ENCODE measurements at places on chromosomes 7 and 10.

DNA sequence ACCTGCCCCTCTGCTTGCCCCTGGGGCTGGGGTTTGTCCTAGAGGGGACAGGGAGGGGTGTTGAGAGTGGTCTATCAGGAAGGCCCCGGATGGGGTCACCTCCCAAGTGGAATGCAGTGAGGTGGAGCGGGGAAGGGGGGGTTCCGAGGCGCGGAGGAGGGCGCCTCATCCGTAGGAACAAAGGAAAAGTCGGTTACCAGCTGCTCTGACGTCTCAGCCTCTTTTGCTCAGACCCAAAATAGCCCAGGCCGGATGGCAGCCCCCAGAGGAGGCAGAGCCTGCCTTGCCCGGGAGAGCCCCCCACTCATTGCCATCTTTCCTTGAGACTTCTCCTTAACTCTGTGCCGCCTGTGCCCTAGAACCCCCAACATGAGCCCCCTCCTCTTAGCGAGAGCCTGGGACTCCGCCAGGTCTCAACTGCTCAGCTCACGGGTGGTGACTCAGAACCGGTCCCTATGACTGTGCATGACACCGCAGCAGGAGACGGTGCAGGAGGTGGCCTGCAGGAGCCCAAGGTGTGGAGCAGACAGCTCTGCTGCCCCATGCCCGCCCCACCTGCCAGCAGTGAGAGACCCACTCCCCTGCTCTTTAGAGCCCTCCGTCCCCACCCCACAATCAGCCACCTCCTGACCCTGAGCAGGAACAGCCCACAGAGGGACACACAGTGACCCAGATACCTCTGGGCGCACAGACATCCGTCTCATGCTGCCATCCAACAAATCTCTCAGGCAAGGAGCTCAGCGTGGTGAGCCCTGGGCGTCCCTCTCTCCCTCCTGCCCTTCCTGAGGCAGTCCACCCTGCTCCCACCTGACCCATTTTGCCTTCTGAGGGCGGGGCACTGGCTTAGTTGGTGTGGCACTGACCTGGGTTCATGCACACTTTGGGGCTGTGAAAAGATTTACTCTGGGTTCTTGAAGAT, 13.1 kb downstream of the STX1A start:
- no peak for DNase-seq

DNA sequence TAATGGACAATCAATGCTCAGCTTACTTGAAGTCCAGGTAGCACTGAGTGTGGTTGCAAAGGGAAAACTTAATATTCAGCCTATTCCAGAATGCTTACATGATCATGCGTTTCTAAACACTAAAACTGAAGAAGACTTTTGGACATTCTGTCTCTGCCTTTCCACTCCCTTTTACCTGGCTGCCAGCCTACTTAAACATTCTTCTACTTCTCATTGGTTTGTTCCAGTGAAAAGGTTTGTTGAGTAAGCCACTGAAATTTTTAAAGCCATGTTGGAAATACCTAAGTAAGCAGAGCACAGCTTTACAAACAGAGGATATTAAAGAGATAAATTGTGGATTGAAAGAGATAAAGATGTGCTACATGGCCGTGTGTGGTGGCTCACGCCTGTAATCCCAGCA, 1280.8 kb upstream of the AUTS2 start:
- DNase-seq: no peak

GRCh38 chr7:46932306-46932675, 649.6 kb downstream of the TNS3 start:
- no peak for DNase-seq

DNA sequence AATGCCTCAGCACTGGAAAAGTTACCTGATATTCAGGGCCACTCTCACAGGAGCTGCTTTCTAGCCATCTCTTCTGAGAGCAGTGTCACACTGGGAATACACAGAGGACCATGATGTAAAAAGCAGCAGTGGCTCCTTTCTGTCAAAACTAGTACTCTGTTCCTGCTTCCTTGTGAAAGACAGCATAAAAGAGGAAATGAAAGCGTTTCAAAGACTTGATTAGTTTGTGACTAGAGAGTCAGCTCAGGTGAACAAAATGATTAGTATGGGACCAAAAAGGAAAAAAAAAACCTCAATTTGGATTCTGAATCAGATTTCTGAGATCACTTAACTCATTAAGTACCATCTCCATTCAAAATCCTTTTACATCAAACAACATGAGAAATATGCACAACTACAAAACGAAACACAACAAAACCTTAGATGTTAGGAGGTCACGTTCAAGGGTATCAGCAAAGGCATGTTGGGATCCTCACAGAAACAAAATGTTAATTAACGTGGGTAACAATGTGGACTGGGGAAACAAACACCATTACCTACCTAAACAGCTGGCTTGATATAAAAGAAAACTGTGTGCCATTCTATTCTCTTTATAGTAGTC, 103.7 kb downstream of the MACC1 start:
- DNase-seq: no peak

GRCh38 chr10:97411406-97411805, 10.3 kb upstream of the RRP12 start:
- peak; percentile 43 for DNase-seq

DNA sequence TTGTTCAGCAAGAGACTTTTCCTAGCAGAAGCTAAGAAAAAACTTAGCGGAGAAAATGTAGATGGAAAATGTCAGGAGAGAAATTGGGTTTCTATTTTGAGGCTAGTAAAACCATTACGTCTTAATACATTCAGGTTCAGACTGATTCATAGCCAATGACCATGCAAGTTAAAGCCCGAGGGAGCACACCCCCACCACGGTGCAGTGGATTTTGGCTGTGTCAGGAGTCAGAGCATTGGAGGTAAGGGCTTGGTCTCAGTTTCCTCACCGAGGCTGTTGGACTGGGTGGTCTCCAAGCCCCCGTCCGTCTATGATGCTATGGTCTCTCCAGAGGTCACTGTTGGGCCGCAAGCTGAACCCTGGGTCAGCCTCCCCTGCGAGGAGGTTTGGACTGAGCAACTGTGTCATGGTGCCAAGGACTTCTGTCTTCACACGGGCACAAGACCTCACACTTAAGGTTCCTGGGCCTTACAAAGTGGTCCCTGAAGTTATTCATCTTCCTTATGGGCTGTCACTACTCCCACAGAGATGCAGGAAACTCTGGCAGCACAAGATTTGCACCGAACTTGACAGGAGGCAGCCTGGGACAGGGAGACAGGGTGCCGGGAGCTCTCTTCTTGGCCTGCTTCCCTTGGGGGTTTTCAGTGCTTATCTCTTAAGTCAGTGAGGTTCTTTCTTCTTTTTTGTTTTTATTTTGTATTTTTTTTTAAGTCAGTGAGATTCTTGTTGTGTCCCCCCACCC, 186.8 kb downstream of the PHTF2 start:
- DNase-seq: no peak

- no peak for DNase-seq
These were observed 42.2 kb downstream of the XPNPEP1 start for GRCh38 chr10:109880886-109881768.

- no peak for DNase-seq
These were observed 22.5 kb upstream of the MKLN1 start for GRCh38 chr7:131305152-131305551.

- DNase-seq: peak; percentile 66
These were observed 8.1 kb downstream of the PDE1C start for GRCh38 chr7:32062150-32062549.

DNA sequence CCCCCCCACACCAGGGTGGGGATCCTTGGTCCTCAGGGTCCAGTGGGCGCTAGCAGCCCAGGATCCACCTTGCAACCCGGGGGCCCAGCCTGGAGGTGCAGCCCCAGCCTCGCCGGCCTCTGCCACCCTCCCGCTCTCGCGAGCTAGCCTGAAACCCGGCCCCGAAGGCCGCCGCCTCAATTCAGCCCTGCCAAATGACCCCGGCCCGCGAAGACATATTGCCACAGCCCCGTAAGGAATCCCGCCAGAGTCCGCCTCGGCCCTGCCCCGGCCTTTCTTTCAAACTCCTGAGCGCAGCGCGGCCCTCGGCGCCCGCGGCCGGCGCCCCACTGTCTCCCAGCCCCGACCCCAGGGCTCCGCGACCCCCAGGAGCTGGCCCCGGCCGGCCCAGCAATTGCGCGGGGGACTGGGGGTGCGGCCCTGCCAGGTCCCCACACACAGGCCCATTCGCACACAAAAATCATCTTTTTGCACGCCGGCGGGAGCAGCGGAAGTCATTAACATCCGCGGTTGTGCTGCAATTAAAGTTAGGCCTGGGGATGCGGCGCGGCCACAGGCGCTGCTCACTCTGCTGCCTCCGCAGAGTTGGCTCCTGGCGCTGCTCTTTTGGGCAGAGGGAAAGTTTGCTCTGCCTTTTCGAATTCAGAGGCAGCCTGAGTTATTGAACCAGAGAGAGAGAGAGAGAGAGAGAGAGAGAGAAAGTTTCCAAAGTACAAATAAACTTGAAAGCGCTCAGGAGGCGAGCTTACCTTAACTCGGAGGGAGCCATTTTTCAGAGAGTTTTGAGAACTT, 4.0 kb downstream of the HOXA5 start:
- peak; percentile 75 for DNase-seq

DNA sequence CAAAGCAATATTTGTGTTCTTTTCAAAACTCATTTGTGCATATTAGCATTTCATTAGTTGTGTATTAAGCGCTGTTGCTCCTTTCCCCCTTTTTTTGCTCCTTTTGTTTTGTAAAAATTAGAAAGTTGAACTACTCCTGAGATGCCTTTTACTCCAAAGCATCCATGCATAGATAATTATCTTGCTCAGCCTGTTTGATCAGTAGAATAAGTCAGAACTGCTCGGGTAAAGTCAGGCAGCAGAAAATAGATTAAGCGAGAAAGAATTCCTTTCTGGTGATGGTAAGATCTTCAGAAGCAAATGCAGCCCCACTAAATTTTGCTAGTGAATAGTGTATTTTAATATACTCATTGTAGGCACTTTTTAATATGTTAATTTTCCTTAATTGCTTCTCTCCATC, 227.1 kb downstream of the TEX36 start:
- no peak for DNase-seq

DNA sequence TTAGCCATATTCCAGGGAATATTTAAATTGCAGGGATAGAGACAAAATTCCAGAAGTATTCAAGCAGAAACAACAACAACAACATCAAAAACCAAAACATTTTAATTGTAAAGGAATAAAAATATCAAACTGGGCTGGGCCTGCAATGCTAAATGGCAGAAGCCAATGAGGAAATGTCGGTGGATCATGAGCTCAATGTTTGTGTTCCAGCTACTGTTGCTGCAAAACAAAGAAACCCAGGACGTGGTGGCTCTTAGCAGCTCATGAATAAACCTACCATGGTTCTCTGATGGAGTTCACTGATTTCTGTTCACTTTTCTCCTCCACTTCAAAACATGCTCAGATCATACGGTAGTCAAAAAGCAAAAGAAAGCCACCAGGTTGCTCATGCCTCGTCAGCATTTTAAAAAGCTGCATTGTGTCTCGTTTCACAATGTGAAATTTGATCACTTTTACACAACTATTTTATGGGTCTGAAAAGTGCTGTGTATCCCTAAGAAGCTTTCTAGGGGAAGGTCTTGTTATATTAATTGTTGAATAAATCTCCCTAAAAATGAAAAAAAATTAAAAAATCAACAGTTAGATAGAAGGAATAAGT, 54.0 kb downstream of the ASNS start:
- DNase-seq: no peak

GRCh38 chr10:5292196-5292735, 72.5 kb upstream of the UCN3 start:
- DNase-seq: no peak

DNA sequence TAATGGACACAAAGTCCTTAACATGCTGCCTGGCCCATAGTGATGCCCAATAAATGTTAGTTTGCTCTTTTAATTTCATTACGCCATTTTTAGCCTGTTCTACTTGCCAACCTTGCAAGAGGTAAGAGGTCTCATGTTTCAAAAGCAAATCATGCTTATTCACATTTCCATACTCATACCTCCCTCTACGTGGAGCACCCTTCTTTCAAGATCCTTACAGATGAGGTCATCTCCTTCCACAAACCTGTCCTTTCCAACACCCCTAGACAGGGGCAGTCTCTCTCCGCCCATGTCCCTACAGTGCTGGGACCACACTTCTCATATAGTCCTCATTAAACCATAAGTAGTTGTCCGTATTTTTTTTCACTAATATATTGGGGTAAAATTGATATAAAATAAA, 271.3 kb downstream of the FGFR2 start:
- DNase-seq: no peak

- no peak for DNase-seq
These were observed 387.5 kb upstream of the LRRTM3 start for GRCh38 chr10:66538371-66538770.

DNA sequence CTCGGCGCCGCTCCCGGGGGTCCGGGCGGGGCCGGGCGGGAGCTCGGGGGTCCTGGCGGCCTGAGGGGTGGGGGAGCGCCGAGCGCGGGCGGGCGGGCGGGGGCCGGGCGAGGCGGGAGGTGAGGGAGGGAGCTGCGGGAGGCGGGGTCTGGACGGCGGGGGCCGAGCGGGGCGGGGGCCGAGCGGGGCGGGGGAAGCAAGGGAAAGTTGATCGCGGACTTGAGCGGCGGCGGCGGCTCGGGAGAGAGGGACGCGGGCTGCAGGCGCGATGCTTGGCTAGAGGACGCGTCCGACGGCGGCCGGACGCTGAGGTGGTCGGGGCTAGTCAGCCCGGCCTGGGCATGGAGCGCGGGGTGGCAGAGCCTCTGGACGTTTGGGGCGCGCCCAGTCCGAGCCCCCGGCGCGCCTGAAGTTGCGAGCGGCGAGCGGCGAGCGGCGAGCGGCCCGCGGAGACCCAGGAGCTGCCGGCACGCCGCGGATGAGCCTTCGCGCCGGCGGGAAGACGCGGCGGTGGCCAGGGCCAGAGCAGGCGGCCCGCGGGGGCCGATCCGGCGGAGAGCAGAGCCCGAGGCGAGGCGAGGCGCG, at the start of gene CDH23:
Gene CDH23, plus strand, starts transcription at position 210 of the 585 bp plus-strand sequence. CDS start 42,912 bp downstream, outside the sequence.
- peak; percentile 83 for DNase-seq

GRCh38 chr7:103851357-103851756, 138.1 kb downstream of the RELN start:
- DNase-seq: peak; percentile 13

GRCh38 chr7:87615197-87615596, 13.0 kb upstream of the RUNDC3B start:
- DNase-seq: no peak

DNA sequence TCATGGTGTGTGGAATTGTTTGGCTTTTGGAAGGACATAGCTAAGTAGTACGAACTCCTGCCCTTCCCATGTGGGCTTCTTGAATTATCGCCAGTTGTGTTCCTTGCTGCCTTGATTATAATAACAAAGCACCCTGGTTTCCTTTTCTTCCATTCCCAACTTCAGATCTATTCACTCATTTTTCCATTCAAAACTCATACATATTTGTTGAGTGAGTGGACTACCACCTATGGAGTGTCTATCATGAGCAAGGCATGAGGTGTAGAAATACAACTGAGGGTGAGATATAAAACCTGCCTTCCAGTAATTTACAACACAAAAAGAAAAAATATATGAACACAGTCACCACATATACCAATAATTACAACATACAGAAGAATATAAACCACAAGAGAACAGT, 4.9 kb upstream of the COL17A1 start:
- no peak for DNase-seq

- DNase-seq: no peak
These were observed 6.3 kb upstream of the EXOC4 start for GRCh38 chr7:133246558-133246957.

DNA sequence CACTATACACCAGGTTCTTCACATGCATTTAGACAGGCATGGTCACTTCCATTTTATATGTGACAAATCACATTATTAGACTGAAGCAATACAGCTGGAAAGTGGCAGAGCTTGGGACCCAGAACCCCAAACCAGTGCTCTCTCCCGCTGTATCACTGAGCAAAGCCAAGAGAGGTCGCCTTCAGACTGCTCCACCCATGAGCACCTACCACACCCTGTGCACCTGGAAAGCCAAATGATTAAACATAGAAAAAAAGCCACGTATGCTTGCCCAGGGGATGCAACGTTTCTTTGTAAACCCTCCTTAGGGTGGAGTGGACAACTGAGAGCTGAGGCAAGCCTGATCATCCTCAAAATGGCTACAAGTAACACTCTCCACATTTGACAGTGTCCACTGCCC, 72.5 kb downstream of the CCDC6 start:
- DNase-seq: no peak

Data from nephron progenitor cell (in vitro differentiated cells).